ENCODE measurements at places on chromosomes 3 and 15. TPM values are rescaled to one million over a fixed set of nuclear protein-coding genes. Genes with fewer than 3 reads are reported as not detected.

DNA sequence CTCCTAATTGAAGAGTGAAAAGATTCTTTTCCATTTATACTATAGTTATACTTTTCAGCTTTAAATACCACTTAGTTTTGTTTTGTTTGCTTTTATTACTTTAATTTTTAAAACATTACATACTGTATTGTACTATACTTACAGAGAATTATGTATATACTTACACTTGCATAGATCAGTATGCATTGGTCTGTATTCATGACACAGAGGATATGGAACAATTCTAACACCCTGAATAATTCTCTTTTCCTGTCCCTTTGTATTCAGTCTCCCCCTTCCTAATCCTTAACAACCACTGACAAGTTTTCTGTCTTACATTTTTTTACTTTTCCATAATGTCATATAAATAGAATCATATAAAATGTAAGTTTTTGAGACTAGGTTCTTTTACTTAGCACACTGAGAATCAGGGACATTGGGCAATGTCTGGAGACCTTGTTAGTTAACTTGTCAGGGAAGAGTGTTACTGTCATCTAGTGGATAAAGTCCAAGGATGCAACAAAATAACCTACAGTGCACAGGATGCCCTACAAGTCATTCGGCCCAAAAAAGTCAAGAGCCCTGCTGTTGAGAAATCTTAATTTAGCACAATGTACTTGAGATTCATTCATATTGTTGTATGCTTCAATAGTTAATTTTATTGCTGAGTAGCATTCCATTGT lies 95.7 kb upstream of the MCTP2 start:
- H3K27me3 ChIP-seq = no peaks in the 10 kb centered on the region
- H3K4me3 ChIP-seq = no peak overlapping the region
- no peaks in the 10 kb centered on the region for H3K36me3 ChIP-seq
- no peaks in the 10 kb centered on the region for H3K4me1 ChIP-seq
- DNase-seq = no peak

The CLSTN2 gene
- total RNA-seq = under 0.01 TPM

- no peak overlapping the region for H3K27ac ChIP-seq
- peaks cover 83% of the 10 kb centered on the region for H3K36me3 ChIP-seq
- H3K27me3 ChIP-seq = no peaks in the 10 kb centered on the region
- peaks cover 25% of the 10 kb centered on the region for H3K4me1 ChIP-seq
Observed at GRCh38 chr15:70059476-70060213, 38.1 kb downstream of the TLE3 start.

The EAF1 gene
- 22.7 TPM for total RNA-seq

The GPR62 gene
- not detected for total RNA-seq

- H3K27ac ChIP-seq = no peak overlapping the region
- H3K27me3 ChIP-seq = no peaks in the 10 kb centered on the region
- H3K4me3 ChIP-seq = no peak overlapping the region
- no peak for DNase-seq
Observed at GRCh38 chr15:75145027-75145841, 56.4 kb upstream of the C15orf39 start.

The TTLL13 gene
- under 0.01 TPM for total RNA-seq

The TM6SF1 gene
- 0.36 TPM for total RNA-seq

GRCh38 chr15:78205856-78206255 lies 28.5 kb downstream of the ACSBG1 start:
- H3K27ac ChIP-seq = no peak overlapping the region
- no peaks in the 10 kb centered on the region for H3K36me3 ChIP-seq
- no peak for DNase-seq
- peaks cover 14% of the 10 kb centered on the region for H3K27me3 ChIP-seq

DNA sequence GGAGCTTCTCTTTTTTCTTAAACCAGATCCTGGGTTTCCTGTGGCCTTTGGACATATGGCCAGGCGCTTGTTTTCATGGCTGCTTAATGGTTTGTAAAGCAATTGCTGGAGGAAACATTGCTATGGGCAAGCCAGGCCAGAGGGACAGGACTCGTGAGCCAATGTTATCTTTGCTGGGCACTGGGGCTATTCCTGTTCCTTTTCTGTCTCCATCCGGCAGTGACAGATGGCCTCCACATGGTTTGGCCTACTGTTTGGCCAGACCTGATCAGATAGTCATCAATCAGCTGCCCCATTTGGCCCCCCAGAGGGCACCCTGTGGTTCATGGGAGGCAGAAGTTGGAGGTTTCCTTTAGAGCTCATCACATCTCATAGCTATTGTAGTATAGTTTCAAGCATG lies 326.1 kb upstream of the ROPN1 start:
- no peak overlapping the region for H3K27ac ChIP-seq
- H3K4me1 ChIP-seq = no peaks in the 10 kb centered on the region
- no peak for DNase-seq
- peaks cover 17% of the 10 kb centered on the region for H3K27me3 ChIP-seq
- H3K4me3 ChIP-seq = no peak overlapping the region

The MST1R gene
- 0.72 TPM for total RNA-seq

GRCh38 chr15:80593486-80594030 lies 101.6 kb upstream of the ABHD17C start:
- peaks cover 15% of the 10 kb centered on the region for H3K36me3 ChIP-seq
- H3K4me3 ChIP-seq = no peak overlapping the region
- peaks cover 8% of the 10 kb centered on the region for H3K4me1 ChIP-seq
- no peak overlapping the region for H3K27ac ChIP-seq

- H3K4me1 ChIP-seq = peaks cover 36% of the 10 kb centered on the region
- H3K36me3 ChIP-seq = peaks cover 4% of the 10 kb centered on the region
- H3K4me3 ChIP-seq = peak overlapping the region; percentile 94
- peak; percentile 78 for DNase-seq
- H3K27me3 ChIP-seq = no peaks in the 10 kb centered on the region
Observed at GRCh38 chr15:64096668-64097384, 1.0 kb downstream of the SNX1 start.

The GOLGA8O gene
- 1.1 TPM for total RNA-seq

- no peak overlapping the region for H3K4me3 ChIP-seq
- H3K27ac ChIP-seq = no peak overlapping the region
- H3K27me3 ChIP-seq = no peaks in the 10 kb centered on the region
- H3K36me3 ChIP-seq = no peaks in the 10 kb centered on the region
Observed at GRCh38 chr3:171044835-171045793, 18.6 kb upstream of the SLC2A2 start.

The PARL gene
- total RNA-seq = 34.0 TPM

- H3K4me1 ChIP-seq = no peaks in the 10 kb centered on the region
- no peak overlapping the region for H3K27ac ChIP-seq
- H3K36me3 ChIP-seq = no peaks in the 10 kb centered on the region
Observed at GRCh38 chr15:46961795-46962194, 755.5 kb upstream of the SEMA6D start.

GRCh38 chr3:124768812-124769211 lies 38.6 kb downstream of the UMPS start:
- H3K4me3 ChIP-seq = no peak overlapping the region
- H3K27ac ChIP-seq = no peak overlapping the region
- H3K36me3 ChIP-seq = peaks cover 54% of the 10 kb centered on the region

GRCh38 chr15:58243070-58243469 lies 104.9 kb downstream of the AQP9 start:
- DNase-seq = no peak
- H3K27ac ChIP-seq = no peak overlapping the region
- H3K4me3 ChIP-seq = no peak overlapping the region

The SPSB4 gene
- total RNA-seq = not detected

GRCh38 chr15:65336493-65337435 lies 32.3 kb downstream of the RNU5B-1 start:
- H3K4me1 ChIP-seq = no peaks in the 10 kb centered on the region
- no peaks in the 10 kb centered on the region for H3K36me3 ChIP-seq
- DNase-seq = no peak
- no peak overlapping the region for H3K27ac ChIP-seq
- H3K27me3 ChIP-seq = peaks cover 28% of the 10 kb centered on the region
- H3K4me3 ChIP-seq = no peak overlapping the region

The ANKRD34C gene
- total RNA-seq = not detected

The CHMP2B gene
- total RNA-seq = 63.1 TPM

The SHC4 gene
- 1.5 TPM for total RNA-seq

DNA sequence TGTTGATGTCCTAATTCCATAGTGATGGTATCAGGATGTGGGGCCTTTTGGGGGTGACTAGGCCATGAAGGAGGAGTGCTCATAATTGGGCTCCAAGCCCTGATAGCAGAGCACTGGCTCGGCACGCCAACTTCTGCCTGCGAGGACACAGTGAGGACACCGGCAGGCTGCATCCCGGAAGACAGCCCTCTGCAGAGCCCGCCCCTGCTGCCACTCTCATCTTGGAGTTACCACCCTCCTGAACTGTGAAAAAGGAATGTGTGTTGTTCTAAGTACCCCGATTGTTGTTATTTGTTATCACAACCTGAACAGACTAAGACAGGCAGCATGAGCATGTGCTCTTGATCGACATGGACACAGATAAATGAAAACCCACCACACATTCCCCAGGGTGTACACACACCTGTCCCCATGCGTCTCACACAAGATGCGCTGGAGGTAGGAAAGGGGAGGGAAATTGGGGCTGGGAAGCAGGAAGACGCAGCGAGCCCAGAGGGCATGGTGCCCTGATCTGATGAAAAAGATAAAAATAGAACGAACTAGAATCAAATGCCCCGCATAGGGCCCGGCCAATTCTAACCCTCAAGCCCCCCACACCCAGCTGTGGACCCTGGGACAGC lies 40.1 kb downstream of the RPN1 start:
- no peak for DNase-seq
- no peak overlapping the region for H3K27ac ChIP-seq
- no peaks in the 10 kb centered on the region for H3K4me1 ChIP-seq

The LRRN1 gene
- 3.5 TPM for total RNA-seq

GRCh38 chr3:20100151-20100550 lies 59.9 kb downstream of the KAT2B start:
- H3K27ac ChIP-seq = no peak overlapping the region
- H3K4me1 ChIP-seq = peaks cover 4% of the 10 kb centered on the region
- no peak for DNase-seq
- no peaks in the 10 kb centered on the region for H3K27me3 ChIP-seq

DNA sequence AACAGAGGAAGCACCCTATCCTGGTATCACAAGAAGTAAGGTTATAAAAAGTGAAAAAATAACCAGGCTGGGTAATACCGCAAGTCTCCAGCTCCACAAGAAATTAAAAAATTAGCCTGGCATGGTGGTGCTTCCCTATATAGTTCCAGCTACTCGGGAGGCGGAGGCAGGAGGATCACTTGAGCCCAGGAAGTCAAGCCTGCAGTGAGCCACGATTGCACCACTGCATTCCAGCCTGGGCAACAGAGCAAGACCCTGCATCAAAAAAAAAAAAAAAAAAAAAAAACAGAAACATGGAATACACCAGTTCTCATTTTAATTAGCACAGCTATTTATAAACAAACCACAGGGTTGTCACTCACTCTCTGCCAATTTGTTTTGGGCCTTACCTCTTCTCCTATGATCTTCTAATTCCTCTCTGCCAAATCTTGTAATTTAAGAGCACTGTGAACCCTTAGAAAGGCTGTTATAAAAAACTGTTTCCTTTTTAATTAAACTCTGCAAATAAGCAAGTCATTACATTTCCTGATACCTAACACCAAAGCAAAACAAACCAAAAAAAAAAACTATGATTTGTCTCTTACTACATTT lies 22.6 kb downstream of the DCUN1D1 start:
- no peaks in the 10 kb centered on the region for H3K4me1 ChIP-seq
- no peak for DNase-seq
- no peak overlapping the region for H3K4me3 ChIP-seq
- no peak overlapping the region for H3K27ac ChIP-seq
- H3K36me3 ChIP-seq = peaks cover 9% of the 10 kb centered on the region

DNA sequence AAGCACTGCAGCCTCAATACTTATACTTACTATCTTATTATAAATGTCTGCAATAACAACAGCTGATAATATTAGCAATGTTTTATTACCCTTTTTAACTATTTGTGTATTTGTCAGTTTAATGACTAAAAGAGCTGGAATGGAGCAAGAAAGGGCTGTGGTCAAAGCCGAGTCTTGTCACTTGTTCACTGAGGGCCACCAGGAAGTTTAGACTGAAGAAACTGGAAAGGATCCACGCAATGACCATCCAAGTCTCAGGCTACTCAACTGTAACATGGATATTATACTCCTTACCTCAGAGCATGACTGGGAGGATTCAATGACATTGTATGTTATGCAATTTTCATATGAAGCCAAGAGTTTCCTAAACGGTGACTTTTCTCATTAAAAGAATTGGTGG lies 90.4 kb downstream of the TJP1 start:
- DNase-seq = no peak
- no peak overlapping the region for H3K27ac ChIP-seq
- H3K27me3 ChIP-seq = no peaks in the 10 kb centered on the region
- H3K4me3 ChIP-seq = no peak overlapping the region
- H3K36me3 ChIP-seq = peaks cover 58% of the 10 kb centered on the region

GRCh38 chr3:44048196-44048924 lies 193.3 kb upstream of the TOPAZ1 start:
- H3K4me1 ChIP-seq = peaks cover 2% of the 10 kb centered on the region
- no peak overlapping the region for H3K4me3 ChIP-seq
- DNase-seq = peak; percentile 50
- no peak overlapping the region for H3K27ac ChIP-seq

DNA sequence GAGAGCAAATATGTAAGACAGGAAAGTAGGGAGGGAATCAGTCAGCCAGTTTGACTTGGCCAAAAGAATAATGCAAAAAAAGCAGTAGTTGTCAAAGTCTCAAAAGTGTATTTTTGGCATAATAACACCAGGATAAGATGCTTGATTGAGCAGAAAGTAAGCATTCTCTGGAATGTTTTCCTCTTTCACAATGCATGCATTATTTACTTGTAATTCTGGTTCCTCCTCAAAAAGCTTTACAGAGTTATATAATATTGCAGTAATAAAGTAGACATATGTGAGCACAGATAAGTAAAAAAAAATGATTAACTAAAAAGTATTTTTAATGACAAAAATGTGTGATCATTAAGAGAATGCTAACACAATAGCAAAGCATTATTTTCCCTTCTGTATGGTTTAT lies 285.9 kb upstream of the BCHE start:
- H3K27ac ChIP-seq = no peak overlapping the region
- no peak overlapping the region for H3K4me3 ChIP-seq
- DNase-seq = no peak
- H3K36me3 ChIP-seq = no peaks in the 10 kb centered on the region
- no peaks in the 10 kb centered on the region for H3K4me1 ChIP-seq

The COPG1 gene
- total RNA-seq = 305 TPM

GRCh38 chr15:88177451-88177850 lies 79.1 kb downstream of the NTRK3 start:
- no peaks in the 10 kb centered on the region for H3K27me3 ChIP-seq
- DNase-seq = no peak
- no peaks in the 10 kb centered on the region for H3K4me1 ChIP-seq
- no peak overlapping the region for H3K27ac ChIP-seq
- no peaks in the 10 kb centered on the region for H3K36me3 ChIP-seq
- no peak overlapping the region for H3K4me3 ChIP-seq

The MCF2L2 gene
- under 0.01 TPM for total RNA-seq

The SPPL2A gene
- total RNA-seq = 81.3 TPM

- H3K4me1 ChIP-seq = no peaks in the 10 kb centered on the region
- H3K36me3 ChIP-seq = no peaks in the 10 kb centered on the region
- H3K4me3 ChIP-seq = no peak overlapping the region
- DNase-seq = no peak
- H3K27me3 ChIP-seq = no peaks in the 10 kb centered on the region
Observed at GRCh38 chr15:27683121-27683520, 416.0 kb downstream of the OCA2 start.

The WDR72 gene
- total RNA-seq = not detected

- no peaks in the 10 kb centered on the region for H3K27me3 ChIP-seq
- no peak overlapping the region for H3K27ac ChIP-seq
- DNase-seq = no peak
- H3K4me1 ChIP-seq = no peaks in the 10 kb centered on the region
Observed at GRCh38 chr3:158652463-158652862, 8.1 kb downstream of the GFM1 start.

Measured in osteoblast (primary cell).